BJ (cell line): ENCODE measurements at places on chromosomes 7 and 10.

DNA sequence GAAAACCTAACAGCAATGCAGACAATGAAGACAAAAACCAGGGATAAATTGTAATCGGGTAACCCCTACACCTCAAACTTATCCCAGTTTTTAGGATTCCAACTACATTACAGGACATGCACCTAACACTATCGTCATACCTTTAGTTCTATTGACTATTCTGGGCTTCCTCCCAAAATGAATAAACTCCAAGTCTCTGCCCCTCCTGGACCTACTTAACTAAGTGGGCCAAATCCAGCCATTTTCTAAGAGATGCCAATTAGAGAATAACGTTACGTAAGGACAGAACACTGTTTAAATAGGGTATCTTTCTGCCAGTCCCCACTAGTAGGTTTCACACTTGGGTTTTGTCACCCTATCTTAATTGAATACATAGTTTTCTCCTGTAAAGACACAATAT, 253.1 kb upstream of the MKLN1 start:
- DNase-seq = no peak

- no peak for DNase-seq
Measured at GRCh38 chr10:119357412-119358151, 150.2 kb downstream of the GRK5 start.

GRCh38 chr7:1664711-1665548, 5.1 kb upstream of the ELFN1 start:
- DNase-seq = no peak

DNA sequence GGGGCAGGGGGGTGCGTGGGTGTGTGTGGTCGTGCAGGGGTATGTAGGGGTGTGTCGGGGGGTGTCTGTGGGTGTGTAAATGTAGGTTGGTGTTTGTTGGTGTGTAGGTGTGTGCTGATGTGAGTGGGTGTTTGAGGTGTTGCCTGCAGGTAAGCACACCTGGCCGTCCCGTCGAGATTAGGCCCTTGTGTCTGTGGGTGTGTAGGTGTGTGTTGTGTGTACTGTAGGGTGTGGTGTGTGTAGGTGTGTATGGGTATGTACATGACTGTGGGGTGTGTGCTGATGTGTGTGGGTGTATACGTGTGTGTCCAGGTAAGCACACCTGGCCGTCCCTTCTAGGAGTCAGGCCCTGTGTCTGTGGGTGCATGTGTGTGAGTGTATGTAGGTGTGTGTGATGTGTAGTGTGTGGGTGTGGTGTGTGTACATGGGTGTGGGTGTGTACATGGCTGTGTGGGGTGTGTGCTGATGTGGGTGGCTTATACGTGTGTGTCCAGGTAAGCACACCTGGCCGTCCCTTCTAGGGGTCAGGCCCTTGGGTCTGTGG, 15.8 kb downstream of the FAM20C start:
- DNase-seq = no peak

- no peak for DNase-seq
Measured at GRCh38 chr10:104434601-104435000, 81.0 kb downstream of the CFAP58 start.

- DNase-seq = peak; percentile 67
Measured at GRCh38 chr7:46369933-46370654, 449.0 kb upstream of the IGFBP3 start.

GRCh38 chr7:77778535-77778934, 19.7 kb downstream of the TMEM60 start:
- DNase-seq = no peak

DNA sequence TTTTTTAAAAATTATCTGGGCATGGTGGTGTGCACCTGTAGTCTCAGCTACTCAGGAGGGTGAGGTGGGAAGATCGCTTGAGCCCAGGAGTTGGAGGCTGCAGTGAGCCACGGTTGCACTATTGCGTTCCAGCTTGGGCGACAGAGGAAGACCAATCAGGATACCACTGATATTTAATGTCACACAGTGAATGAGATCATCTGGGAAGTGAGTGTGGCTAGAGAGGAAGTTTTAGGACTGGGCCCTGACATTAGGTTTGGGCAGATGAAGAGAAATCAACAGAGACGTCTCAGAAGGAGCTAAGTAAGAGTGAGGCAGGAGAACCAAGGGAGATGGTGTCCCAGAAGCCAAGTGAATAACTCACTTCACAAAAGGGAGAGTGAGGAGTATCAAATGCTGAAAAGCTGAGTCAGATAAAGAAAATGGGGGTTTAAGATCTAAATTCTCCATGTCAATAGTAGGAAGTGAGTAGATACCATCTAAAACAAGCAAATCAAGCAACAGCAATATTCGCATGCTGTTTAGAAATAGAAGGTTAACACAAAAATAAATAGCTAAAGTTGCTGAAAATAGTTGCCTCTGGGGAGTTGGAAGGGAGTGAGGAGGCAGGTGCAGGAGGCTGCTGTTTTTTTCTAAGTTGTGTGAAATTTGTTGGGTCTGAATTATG, 11.5 kb downstream of the PILRA start:
- DNase-seq = no peak

DNA sequence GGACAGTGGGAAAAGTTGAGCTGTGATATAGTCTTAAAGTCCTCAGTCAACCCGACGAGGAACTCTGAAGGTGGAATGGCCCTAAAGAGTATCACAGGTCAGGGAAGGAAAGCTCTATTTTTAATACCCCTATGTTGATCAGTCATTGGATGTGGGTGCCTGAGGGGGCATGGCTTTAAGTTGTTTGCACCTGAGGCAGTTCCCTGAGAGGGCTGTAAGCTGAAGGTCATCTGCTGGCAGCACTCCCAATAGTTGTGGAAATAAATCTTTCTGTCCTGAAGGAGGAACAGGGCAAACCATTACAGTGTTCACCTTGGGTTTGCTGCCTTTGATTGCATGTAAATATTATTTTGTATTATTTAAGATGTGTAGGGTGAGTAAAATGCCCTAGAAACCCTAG, 17.8 kb upstream of the C1GALT1 start:
- no peak for DNase-seq
